ENCODE measurements at places on chromosomes 16 and 17. TPM values are rescaled to one million over a fixed set of nuclear protein-coding genes. Genes with fewer than 3 reads are reported as not detected.

Gene CD79B
- total RNA-seq: not detected

Gene KCNG4
- total RNA-seq: not detected

Gene CUEDC1
- 26.7 TPM for total RNA-seq

GRCh38 chr17:40554646-40555295, 10.5 kb downstream of the CCR7 start:
- DNase-seq: no peak

Gene CRHR1
- total RNA-seq: not detected

DNA sequence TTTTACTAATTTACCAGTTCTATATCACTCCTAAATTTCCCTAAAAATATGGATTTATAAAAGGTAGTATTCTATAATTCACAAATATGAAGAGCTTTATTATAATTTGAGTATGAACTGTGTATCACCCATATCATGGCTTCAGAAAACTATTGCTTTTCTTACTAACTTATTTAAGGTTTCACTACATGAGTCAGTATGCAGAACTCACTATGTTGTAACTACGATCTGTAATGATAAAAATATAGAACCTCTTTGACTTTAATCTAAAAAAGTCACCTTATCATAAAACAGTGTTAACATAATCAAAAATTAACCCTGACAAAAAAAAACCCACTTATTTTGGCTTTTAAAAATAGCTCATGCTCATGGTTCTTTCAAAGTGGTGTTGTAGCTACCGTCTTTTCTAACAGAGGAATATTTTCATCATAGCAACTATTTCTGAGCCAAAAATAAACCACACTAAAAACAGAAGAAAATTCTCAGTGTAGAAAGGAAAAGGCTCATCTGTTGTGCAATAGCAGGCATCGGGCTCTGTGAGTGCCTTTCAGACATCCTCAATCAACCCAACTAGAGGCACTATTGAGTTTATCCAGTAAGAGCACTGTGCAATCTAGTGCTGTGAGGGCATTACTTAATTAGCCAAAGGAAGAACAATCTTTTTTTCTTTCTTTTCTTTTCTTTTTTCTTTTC, 42.1 kb downstream of the ITGAM start:
- DNase-seq: peak; percentile 25

- no peak for DNase-seq
These were observed 70.2 kb downstream of the ARHGAP44 start for GRCh38 chr17:12859520-12859919.

Gene FBXL16
- 14.6 TPM for total RNA-seq

Gene CA5A
- total RNA-seq: not detected

Gene HAP1
- 1.6 TPM for total RNA-seq

DNA sequence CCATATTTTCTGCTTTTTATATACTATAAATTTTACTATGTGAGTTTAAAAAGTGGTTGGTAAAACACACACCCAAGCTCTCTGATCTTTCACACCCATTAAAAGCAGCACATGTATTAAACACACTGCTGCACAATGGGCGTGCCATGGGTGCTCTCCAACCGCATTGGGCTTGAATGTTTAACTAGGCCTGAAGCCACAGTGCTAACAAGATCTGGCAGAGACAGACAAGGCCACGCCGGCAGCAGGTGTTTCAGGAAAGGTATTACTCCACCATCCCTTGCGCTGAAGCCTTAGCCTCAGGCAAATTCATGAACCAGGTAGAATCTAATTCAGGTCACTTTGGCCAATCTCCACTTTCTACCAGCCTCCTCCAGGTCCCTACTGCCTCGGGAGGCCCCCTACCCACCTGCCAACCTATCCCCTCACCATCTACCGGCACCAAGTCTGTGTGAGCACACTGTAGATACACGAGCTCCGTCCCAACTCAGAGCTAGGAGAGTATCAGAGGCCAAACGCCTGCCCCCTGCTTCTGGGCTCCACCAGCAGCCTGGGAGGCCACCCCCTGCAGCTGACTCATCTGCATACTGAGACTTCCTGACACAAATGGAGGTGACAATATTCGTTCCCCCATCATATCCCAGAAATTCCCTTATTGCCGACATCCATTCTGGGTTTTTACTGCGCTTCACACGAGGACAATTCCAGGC, 95.0 kb downstream of the ADCY9 start:
- peak; percentile 46 for DNase-seq

DNA sequence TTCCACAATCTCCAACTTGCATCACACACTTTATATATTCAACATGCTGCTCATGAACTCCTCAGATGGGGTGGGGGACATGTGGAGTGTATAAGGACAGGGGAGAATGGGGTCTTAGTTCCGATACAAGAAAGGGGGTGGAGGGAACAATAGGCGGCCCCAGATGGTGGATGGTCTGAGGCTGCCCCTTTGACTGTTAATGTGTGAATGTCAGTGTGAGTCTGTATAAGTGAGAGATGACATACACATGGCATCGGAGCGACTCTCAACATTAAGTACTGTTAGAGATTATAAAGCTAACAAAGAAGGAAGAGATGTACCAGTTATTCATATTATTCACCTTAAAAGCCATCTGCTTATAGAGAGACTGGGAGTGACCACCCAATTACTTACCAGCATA, 193.1 kb downstream of the AXIN2 start:
- DNase-seq: no peak

GRCh38 chr16:19071811-19072777, 4.7 kb downstream of the COQ7 start:
- DNase-seq: peak; percentile 65

- DNase-seq: no peak
These were observed 53.4 kb downstream of the BRIP1 start for GRCh38 chr17:61809816-61810392.

GRCh38 chr16:74570412-74571301, 36.3 kb downstream of the GLG1 start:
- peak; percentile 43 for DNase-seq

Gene FNDC8
- total RNA-seq: not detected

Gene FADS6
- not detected for total RNA-seq

DNA sequence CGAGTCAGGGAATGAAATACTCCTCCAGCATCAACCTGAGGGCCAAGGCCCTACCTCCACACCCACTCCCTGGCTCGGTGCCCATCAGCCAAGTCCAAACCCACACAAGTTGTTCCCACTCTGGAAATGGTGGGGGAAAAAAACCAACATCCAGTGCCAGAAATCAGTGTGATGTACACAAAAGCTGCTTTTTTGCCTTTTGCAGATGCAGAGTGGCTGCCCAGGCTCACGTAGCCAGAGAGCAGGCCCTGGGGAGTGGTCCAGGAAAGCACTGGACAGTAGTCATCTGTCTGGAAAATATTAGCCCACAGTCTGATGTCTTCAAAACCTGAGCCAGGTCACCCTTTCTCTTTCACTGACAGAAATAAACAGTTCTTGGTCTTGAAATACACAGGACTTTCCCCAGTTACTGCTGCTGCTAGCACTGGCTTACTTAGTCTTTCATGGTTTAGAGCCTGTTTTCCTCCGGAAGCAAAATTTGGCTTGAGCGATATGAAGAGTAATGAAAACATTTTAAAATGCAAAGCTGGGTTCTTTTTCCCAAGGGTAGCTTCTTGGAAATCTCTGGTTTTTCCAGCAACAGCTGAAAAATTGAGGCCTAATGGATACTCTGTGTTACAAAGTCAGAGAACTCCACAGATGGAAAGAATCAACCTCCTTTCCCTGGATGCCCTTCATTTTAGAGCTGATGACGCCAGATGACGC, 18.2 kb upstream of the NOS2 start:
- no peak for DNase-seq

- DNase-seq: no peak
These were observed 56.9 kb upstream of the SOX9 start for GRCh38 chr17:72063756-72064450.

Gene ABCC6
- 3.1 TPM for total RNA-seq

DNA sequence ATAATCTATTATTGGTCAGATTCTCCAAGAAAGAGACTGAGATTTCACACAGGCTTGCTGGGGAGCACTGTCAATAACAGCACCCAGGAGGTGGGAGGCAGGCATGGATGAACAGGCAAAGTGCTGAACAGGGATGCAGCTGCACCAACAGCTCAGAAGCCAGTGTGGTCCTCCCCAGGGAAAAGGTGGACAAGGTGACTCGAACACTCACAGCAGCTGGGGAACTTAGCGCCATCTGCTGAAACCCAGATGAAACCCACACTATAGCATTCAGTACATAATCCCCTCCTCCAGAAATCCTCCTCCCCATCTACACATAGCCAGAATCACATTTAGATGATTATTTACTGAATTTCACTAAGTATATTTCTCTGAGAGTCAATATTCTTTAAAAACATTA, 255.2 kb upstream of the WSB1 start:
- DNase-seq: no peak

- DNase-seq: no peak
These were observed 37.2 kb upstream of the ULK2 start for GRCh38 chr17:19904924-19905323.

GRCh38 chr16:72458035-72458434, 286.1 kb upstream of the PMFBP1 start:
- DNase-seq: no peak

Gene TTLL6
- 6.9 TPM for total RNA-seq

- peak; percentile 35 for DNase-seq
These were observed 16.5 kb upstream of the PRM1 start for GRCh38 chr16:11297492-11298142.
